ENCODE measurements at places on chromosomes 3 and 15.

DNA sequence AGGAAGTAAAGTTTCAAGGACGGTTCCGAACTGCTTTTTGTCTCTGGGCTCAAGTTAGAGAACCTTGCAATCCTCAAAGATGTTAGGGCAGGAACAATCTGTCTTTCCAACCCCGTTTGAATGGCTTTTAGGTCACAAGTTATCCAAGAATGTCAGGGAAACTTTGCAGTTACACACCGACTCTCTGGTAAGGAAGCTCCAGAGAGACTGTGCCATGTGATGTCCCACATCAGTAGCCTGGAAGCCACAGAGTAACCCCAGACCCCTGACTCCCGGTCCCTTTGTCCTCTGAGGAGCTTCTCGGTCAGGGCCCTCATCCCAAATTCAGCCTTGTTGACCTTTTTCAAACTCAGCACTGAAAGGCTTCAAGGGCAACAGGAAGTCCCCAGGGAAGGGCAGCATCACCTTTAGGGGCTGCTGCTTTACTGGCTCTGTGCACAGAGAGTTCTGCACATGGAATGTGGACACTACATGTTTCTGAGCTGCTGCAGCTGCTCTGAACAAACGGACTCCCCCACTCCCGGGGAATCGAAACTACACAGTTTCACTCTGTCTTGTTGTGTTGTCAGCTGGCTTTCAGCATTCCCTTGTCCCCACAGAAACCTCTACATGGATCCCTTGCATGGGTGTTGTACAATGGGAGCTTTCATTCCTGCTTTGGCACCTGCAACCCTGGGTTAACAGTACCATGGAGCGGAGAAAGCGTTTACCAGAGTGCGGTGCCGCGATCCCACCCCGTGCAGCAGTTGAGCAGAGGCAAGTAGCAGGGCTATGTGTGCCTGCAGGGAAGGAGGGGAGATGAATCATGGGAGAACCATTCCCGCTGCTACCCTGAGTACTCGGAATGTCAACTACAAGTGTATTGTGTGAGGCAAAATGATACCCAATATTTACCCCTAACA lies 408.2 kb upstream of the THBS1 start:
- H3K4me1 ChIP-seq, result no peaks in the 10 kb centered on the region
- no peak for DNase-seq
- H3K36me3 ChIP-seq, result no peaks in the 10 kb centered on the region

DNA sequence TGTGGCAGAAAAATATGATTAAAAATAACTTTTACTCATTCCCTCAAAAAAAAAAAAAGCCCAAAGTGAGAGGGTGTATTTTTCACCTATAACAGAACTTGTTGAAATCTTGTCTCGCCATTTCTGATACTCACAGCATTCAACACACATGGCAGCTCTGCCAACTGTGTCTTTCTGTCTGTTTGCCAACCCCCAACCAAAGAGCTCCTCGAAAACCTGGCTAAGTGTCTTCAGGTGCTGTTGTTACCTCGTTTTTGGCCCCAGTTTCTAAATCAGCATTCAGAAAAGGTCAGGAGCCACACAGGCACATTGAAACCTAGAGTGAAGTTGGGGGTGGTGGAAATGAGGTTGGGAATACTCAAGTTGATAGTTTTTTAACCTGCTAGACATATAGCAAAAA lies 123.5 kb downstream of the TMEM108 start:
- H3K27me3 ChIP-seq, result no peaks in the 10 kb centered on the region
- H3K4me1 ChIP-seq, result no peaks in the 10 kb centered on the region
- no peak overlapping the region for H3K4me3 ChIP-seq
- H3K27ac ChIP-seq, result no peak overlapping the region
- DNase-seq, result no peak

DNA sequence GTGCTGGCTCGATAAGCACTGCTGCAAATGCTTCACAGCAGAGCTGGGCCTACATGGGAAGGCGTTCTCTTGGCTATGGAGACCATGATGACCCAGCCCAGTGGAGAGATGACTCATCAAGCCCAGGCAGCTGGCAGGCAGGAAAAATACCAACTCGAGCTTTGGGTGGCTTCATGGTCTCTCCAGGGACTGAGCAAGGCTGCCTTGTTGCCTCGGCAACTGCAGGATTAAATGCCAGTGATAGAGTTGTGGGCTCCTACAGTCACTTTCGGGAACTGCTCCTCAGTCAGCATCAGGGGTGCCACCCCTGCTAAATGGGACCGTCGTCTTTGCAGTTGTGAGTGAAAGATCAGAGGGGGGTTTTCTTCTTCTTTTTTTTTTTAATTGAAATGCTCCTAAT lies 54.6 kb upstream of the MYZAP start:
- no peaks in the 10 kb centered on the region for H3K36me3 ChIP-seq
- H3K27ac ChIP-seq, result no peak overlapping the region
- H3K4me3 ChIP-seq, result no peak overlapping the region
- DNase-seq, result no peak
- H3K4me1 ChIP-seq, result no peaks in the 10 kb centered on the region
- H3K27me3 ChIP-seq, result no peaks in the 10 kb centered on the region

DNA sequence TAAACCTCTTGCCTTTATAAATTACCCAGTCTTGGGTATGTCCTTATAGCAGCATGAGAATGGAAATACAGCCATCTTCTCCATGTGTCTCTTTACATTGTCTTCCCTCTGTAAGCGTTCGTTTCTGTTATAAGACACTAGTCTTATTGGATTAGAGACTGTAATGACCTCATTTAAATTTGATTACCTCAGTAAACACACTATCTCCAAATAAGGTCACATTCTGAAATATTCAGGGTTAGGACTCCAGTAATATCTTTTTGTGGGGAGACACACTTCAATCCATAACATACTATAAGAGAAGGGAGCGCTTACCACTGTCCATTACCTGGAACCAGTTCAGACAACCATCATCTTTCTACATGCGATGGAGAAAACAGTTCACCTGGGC lies 34.3 kb upstream of the CD47 start:
- peaks cover 47% of the 10 kb centered on the region for H3K4me1 ChIP-seq
- H3K27me3 ChIP-seq, result no peaks in the 10 kb centered on the region
- H3K36me3 ChIP-seq, result no peaks in the 10 kb centered on the region
- DNase-seq, result no peak
- peak overlapping the region; percentile 44 for H3K4me3 ChIP-seq
- peak overlapping the region; percentile 95 for H3K27ac ChIP-seq

DNA sequence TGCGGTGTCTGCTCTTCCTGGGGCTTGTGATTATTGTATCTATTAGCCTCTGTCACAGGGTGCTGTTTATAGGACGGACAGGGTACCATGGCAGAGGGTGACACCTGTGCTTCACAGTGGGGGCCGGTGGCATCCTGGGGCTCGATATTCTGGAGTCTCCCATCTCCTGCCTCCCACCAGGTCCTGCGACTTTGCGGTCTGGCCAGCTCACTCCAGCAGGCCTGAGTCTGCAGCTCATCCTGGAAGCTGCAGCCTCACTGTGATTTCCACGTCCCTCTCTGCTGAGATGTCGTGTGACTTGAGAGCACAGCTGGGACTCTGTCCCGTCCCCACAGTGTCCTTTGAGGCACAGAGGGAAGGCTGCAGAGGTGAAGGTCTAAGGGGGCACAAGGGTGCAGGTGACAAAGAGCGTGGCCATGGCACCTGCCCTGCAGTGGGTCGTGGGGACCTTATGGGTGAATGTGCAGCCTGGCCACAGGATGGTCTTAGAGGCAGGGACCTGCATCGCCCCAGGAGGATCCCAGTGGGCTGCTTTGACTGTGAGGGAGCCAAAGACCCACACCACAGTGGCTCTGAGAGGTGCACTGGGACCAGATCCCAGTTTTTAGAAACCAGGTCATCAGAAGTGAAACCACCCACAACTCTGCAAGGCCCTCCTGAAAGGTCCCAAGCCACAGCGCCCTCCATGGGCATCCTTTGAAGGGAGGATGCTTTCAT lies 172.8 kb downstream of the KLF13 start:
- H3K4me3 ChIP-seq, result no peak overlapping the region
- H3K27me3 ChIP-seq, result no peaks in the 10 kb centered on the region
- H3K27ac ChIP-seq, result no peak overlapping the region
- DNase-seq, result no peak
- no peaks in the 10 kb centered on the region for H3K36me3 ChIP-seq

DNA sequence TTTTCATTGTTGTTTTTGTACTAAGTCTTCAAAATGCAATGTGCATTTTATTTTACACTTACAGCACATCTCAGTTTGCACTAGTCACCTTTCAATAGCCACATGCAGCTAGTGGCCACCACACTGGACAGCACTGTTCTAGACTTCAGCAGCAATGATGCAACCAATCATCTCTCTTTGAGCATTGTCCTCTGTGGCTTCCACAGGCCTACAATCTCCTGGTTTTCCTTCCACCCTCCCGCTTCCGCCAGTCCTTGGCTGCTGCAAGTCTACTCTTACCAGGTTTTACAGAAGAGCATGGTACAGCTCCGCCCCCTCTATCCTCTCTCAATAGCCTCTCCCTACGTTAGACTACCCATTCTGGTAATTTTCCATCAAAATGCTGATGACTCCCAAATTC lies 25.1 kb upstream of the FSIP1 start:
- no peak overlapping the region for H3K27ac ChIP-seq
- no peaks in the 10 kb centered on the region for H3K36me3 ChIP-seq
- no peaks in the 10 kb centered on the region for H3K27me3 ChIP-seq

- no peaks in the 10 kb centered on the region for H3K36me3 ChIP-seq
- H3K27ac ChIP-seq, result no peak overlapping the region
- peaks cover 13% of the 10 kb centered on the region for H3K27me3 ChIP-seq
- no peak for DNase-seq
- no peak overlapping the region for H3K4me3 ChIP-seq
These were observed 1.4 kb downstream of the CHL1 start for GRCh38 chr3:197828-198491.

DNA sequence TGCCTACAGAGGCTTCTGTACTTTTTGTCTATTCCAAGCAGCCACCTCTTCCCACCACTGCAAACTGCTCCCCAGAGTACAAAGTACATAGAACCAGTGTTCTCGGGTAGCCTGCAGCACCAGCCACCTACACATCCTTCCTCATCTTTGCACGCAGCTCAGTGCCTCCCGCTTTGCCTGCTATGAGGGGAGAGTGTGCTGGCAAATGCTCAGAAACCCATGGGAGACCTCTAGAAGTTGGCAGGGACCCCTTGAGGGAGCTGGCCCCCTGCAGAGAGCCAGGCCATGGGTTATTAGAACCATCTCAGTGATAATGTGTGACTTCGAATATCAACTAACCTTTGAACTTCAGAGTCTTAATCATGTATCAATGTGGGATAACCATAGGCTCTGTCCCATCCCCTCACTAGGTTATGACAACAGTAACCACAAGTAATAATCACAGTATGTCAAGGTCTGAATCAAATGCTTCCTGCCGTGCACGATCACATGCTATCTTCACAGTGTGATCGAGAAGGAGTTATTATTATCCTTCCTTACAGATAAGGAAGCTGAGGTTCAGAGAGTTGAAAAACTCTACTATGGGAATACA lies 22.8 kb upstream of the SMAD3 start:
- no peaks in the 10 kb centered on the region for H3K36me3 ChIP-seq
- H3K27ac ChIP-seq, result no peak overlapping the region
- peaks cover 11% of the 10 kb centered on the region for H3K4me1 ChIP-seq
- H3K4me3 ChIP-seq, result no peak overlapping the region

GRCh38 chr3:197958346-197958745 lies 1.7 kb upstream of the LMLN start:
- DNase-seq, result no peak
- no peak overlapping the region for H3K27ac ChIP-seq
- peaks cover 24% of the 10 kb centered on the region for H3K4me1 ChIP-seq
- peaks cover 36% of the 10 kb centered on the region for H3K36me3 ChIP-seq
- H3K4me3 ChIP-seq, result no peak overlapping the region

DNA sequence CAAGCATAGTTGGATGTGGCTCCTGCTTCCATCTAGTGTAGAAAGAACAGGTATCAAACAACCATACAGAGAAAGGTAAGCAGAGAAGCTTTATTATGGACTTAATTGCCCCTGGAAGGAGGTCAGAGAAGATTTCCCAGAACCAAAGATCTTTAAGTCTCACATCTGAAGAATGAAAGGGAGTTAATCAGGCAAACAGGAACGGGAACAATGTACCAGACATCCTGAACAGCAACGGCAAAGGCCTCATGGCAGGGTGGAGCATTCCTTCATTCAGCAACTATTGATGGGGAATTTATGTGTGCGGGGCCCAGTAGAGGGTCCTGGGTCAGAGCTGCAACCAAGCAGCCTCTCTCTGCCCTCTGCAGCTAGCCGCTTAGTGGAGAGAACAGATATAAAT lies 61.5 kb downstream of the LMCD1 start:
- no peak for DNase-seq
- no peaks in the 10 kb centered on the region for H3K27me3 ChIP-seq
- no peak overlapping the region for H3K27ac ChIP-seq
- H3K36me3 ChIP-seq, result no peaks in the 10 kb centered on the region
- no peaks in the 10 kb centered on the region for H3K4me1 ChIP-seq

GRCh38 chr3:129054605-129055104 lies 5.9 kb upstream of the GP9 start:
- H3K27ac ChIP-seq, result no peak overlapping the region
- no peaks in the 10 kb centered on the region for H3K36me3 ChIP-seq
- no peak for DNase-seq
- H3K4me3 ChIP-seq, result no peak overlapping the region

DNA sequence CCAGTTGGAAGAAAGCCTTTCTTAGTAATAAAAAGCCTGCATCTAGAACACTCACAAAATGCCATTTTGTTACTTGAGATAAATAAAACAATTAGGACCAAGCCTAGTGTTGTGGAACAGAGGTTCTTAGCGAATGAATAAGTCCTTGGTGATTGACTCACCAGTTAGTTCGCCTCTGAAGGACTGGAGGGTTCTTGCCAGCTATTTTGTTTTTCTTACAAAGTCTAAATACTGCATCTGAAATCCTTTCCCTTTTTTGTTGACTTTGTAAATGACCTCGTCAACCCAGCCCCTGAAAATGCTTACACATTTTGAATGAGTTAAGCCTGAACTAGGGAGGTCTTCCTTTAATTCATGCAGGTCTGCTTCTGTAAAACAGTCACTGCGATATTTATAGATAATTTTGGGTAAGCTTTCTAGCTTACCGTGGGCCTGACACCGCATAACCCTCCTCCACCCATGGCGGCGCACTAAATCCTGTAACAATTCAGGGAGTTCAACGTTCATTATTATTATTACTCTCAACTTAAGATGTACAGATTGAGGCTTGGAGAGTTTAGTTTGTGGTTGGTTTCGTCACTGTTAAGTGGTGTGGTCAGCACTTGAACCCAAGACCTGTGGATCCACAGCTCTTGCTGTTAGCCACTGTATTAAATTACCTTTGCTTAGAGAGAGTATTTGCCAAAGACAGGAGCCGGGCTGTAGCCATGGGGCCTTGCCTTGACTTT lies 45.0 kb upstream of the SACM1L start:
- no peak overlapping the region for H3K27ac ChIP-seq
- H3K36me3 ChIP-seq, result no peaks in the 10 kb centered on the region
- H3K4me3 ChIP-seq, result no peak overlapping the region
- no peak for DNase-seq
- H3K27me3 ChIP-seq, result no peaks in the 10 kb centered on the region

DNA sequence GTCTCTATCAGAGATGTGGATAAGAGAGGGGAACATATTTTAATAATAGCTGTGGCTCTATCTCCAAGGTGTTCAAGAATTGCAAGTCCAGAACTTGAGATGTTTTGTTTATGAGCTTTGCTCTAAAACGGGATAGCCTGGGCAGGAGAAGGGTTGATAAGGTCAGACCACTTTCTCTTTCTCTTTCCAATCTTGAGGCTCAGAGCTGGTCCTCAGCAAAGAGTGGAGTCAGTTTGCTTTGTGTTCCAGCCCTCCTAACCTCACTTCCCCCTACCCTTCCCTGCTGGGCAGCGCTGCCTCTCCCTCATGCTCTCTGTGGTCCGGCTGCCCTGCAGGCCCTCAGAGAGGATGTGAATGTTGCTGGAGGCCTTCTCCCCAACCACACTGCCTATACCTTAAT lies 13.8 kb downstream of the KLHL6 start:
- peaks cover 4% of the 10 kb centered on the region for H3K36me3 ChIP-seq
- no peak overlapping the region for H3K27ac ChIP-seq
- no peak for DNase-seq
- H3K4me1 ChIP-seq, result peaks cover 17% of the 10 kb centered on the region
- no peak overlapping the region for H3K4me3 ChIP-seq

Data from effector memory CD4-positive, alpha-beta T cell (primary cell).